ENCODE measurements at places on chromosomes 1 and 21.

DNA sequence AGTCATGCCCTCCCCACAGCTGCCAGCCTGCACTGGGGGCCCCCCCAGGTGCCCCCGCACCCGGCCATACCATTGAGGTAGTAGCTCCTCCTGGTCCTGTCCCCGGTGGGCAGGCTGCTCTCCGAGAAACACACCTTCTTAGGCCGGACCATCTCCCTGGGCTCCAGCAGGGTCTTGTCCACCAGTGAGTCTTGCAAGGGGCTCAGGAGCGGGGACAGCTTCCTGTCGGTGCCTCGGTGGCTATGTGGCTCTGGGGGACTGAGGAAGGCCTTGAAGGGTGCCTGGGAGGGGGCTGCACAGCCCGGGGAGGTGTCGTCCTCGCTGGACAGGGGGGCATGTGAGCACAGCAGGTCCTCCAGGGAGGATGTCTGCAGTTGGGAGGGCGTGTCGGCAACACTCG lies 12.9 kb upstream of the FTCD start:
- no peak for DNase-seq

- no peak for DNase-seq
Observed at GRCh38 chr1:93705892-93706500, 24.4 kb upstream of the BCAR3 start.

- DNase-seq, result peak; percentile 86
Observed at GRCh38 chr21:45073301-45074047, 906 bp upstream of the ADARB1 start.

- no peak for DNase-seq
Observed at GRCh38 chr1:192153276-192153675, 5.0 kb upstream of the RGS18 start.

DNA sequence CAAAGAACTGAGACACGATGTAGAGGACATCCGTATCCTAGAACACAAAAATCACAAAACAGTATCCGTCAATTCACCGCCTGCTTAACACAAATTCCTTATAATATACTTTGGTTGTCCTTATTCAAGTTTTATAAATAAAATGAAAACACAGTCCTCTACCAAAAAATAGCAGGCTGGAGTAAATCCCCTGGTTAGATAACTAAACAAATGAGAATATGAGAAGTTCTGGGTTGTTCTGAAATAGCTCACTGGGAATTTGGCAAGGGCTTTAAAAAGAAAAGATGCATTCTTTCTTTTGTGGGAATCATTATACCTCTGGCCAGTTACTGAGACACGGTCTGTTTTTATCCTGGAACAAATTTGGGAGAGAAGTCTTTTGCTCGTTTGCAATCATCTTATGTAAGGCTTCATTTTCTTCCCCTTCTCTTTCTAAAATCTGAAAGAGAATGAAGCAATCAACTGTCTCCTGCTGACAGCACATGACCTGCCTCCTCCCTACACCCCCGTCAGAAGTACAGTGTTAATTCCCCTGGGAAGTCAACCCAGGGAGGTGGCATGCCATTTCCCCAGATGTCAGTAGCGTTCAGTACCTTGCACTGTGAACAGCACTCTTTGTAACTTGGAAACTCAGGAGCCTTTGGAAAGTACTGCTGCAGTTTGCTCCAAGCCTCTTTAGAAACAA lies 37.1 kb upstream of the RAP1GAP start:
- no peak for DNase-seq

- no peak for DNase-seq
Observed at GRCh38 chr21:17513214-17514123, 626 bp downstream of the CXADR start.

GRCh38 chr1:200311256-200311655 lies 98.6 kb downstream of the ZNF281 start:
- no peak for DNase-seq

GRCh38 chr21:40300300-40300699 lies 433.1 kb downstream of the PCP4 start:
- no peak for DNase-seq

DNA sequence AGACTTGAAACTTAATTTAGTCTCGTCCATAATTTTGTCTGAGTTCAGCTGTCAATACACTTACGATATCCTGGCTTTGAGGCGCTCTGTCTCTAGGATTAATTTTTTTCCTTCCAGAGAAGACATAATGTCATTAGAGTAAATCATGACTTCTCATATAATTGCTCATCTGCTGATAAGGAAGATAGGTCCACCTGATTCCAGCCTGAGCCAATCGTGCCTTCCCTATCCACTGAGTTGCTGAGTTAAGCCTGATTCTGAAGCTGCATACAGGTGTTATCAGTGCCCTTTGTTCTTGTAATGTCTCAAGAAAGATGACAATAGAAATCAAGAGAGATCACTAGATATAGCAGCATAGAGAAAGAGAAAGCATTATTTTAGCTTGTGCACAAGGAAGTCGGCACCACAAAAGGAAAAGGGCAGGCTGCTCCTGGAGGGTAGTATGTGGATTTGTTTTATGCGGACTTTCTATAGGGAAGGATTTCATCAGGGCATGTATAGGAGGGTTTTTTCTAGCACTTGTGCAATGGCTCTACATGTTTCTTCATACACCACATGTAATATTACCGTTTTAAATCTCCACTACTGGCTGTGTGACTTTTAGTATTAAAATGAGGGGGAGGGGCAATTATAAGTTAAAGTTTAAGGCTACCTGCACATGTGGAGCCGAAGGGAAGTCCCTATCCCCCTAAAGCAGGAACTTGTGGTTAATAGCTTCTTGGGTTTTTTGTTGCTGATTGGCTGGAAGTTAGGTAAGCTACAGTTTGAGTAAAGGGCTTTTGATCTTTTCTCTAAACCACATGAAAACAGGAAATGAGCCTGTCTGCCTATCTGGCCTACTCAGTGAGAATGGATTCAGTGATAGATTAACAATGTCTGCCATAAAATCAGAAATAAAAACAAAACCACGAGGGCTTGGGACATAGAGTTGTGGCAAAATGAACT lies 133.4 kb downstream of the PLPPR5 start:
- DNase-seq, result no peak

DNA sequence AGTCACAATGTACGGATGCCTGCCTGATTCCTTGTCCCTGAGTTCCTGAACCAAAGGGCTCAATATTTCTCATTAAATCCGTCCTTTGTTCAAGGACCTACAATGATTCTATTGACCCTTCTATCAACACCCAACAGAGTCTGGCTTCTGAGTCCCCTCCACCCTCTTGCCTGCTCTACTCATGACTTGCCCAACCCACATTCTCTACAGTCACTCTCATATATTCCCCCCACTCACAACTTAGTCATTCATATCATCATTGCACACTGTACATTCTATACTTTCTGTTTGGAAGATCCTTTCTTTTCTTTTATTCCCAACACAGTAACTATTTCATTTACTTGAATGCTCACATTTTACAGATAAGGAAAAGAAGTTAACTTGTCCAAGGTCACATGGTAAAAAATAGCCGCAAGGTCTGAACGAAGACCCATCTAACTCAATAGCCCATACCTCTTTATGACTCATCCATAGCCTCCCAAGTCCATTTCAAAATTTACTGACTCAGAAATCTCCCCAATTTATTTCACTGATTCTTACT lies 3.6 kb downstream of the OTUD7B start:
- no peak for DNase-seq

- DNase-seq, result no peak
Observed at GRCh38 chr1:194950584-194950983, 1657.7 kb downstream of the KCNT2 start.

GRCh38 chr1:231631717-231632116 lies 5.1 kb downstream of the DISC1 start:
- no peak for DNase-seq

GRCh38 chr1:96968983-96969382 lies 247.4 kb downstream of the PTBP2 start:
- no peak for DNase-seq

DNA sequence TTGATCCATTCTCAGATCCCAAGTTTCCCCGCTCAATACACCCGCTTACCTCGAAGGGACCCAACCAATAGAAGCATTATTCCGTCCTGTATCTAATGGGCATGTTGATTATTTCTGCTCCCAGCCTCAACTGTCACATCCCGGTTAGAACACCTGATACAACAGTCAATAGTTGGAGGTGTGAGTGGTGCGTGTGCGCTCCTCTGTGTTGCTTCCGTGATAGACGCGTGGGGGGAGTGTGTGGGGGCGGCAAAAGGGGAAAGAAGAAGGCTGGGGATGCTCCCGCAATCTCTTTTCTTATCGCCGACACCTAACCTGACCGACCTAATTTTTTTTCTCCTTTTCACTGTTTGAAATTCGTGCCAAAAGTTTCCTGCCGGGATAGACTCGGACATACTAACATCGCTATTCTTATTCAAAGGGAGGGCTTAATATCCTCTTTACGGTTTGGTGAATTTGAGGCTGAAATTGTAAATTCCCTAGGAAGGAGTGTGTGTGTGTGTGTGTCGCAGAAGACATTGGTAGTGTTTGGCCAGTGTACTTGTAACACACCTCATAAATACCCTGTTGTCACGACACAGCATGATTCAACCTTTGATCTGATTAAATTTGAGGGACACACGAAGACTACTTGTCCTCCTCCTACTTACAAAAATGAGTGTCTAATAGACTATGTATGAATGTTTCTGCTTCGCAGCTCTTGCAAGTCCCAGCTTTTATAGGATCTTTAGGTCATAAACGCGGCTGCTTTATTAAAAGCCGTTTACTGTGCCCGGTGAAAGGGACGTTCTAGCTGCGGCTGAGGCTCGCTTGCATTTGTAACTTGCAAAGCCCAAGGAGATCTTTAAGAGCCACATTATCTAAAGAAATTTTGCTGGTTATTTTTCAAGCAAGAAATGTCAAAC lies 1.5 kb upstream of the PROX1 start:
- DNase-seq, result no peak

GRCh38 chr1:15324869-15325335 lies 77.9 kb downstream of the FHAD1 start:
- DNase-seq, result no peak

DNA sequence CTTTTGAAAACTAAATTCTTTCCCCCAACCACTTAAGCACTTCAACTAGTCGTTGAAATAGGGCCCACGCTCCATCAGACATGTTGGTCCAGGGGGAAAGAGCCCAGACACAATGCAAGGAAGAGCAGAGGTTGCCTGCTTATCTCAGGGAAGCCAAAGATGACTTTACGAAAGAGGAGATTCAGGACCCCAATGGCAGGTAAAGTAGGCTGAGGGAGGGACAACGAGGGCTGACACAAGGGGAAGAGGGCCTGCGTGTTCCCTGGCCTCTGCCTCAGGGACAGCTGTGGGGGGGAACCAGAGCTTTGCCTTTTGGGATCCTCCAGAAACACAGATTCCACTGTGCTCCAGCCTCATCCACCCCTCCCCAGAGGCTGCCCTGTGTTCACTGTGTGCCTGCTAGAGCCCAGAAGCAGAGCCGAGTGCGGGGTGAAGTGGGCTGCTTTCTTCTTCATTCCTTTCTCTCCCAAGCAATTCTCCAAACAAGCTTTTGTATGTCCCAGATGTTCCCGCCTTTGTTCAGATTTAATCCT lies 135.5 kb upstream of the GRIK3 start:
- DNase-seq, result no peak

- DNase-seq, result no peak
Observed at GRCh38 chr21:38388647-38389353, 109.5 kb downstream of the ERG start.

DNA sequence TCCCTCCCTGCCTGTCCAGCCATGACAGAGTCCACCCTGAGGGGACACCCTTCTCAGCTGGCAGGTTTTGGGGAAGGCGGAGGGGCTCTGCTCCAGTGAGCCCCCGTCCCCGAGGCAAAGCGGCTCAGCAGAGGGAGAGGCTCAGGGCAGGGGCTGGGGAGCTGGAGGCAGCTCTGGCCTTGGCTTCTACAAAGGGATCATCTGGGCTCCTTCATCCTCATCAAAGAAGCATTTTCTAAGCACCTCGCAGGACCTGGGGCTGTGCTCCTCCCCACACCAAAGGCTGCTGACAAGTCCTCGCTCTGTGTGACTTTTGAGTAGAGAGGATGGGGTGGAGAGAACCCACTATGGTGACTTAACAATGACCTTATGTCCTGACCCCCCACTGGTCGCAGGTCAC lies 21.0 kb upstream of the CLSTN1 start:
- DNase-seq, result no peak

GRCh38 chr1:225460737-225461532 lies 33.1 kb upstream of the LBR start:
- DNase-seq, result no peak

- DNase-seq, result no peak
Observed at GRCh38 chr1:239858529-239858928, 233.2 kb upstream of the FMN2 start.

DNA sequence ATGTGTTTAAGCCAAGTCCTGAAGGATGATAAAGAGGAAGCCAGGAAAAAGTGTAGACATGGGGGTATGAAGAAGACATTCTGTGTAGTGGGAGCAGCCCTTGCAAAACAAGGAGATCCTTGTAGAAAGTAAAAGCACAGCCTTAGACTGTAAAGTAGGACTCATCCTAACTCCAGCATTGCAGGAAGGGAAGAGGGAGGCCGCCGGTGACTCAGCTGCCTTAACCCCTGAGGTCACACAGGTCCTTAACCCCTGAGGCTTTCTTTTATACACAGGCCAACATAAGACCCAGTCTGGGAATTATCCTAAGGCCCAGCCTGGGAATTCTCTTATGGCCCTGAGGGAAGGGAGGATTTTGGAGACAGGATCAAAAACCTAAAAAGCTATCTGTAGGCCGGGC lies 18.0 kb downstream of the PGM1 start:
- no peak for DNase-seq

- DNase-seq, result no peak
Observed at GRCh38 chr1:172815740-172816139, 156.8 kb downstream of the FASLG start.

DNA sequence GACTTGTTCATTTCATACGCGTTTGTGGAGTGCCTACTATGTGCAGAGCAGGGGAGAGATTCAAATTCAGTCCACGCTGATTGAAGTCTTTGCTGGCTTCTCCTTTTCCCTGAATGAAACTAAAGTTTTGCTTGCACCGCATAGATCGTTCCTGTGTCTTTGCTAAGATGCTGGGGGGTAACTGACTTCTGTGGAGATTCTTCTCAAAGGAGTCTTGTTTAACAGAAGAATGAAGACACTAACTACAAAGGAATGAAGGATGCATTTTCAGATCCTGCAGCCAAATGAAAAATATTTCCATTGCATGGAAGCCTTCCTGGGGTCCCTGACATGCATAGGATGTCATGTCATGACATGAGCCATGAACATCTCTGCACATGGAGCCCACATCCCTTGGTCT lies 26.9 kb upstream of the H6PD start:
- no peak for DNase-seq

GRCh38 chr1:178241057-178241456 lies 147.2 kb downstream of the RASAL2 start:
- no peak for DNase-seq

- no peak for DNase-seq
Observed at GRCh38 chr1:103191327-103191726, 83.0 kb upstream of the COL11A1 start.

- no peak for DNase-seq
Observed at GRCh38 chr1:4146614-4147013, 246.5 kb upstream of the C1orf174 start.

GRCh38 chr1:92307980-92308379 lies 9.1 kb downstream of the RPAP2 start:
- no peak for DNase-seq

- DNase-seq, result no peak
Observed at GRCh38 chr1:89659322-89660081, 26.6 kb downstream of the LRRC8C start.

GRCh38 chr1:88802950-88803349 lies 88.4 kb downstream of the GTF2B start:
- no peak for DNase-seq
